Smooth muscle cell of the brain vasculature (primary cell): ENCODE measurements at places on chromosomes 12 and 14.

DNA sequence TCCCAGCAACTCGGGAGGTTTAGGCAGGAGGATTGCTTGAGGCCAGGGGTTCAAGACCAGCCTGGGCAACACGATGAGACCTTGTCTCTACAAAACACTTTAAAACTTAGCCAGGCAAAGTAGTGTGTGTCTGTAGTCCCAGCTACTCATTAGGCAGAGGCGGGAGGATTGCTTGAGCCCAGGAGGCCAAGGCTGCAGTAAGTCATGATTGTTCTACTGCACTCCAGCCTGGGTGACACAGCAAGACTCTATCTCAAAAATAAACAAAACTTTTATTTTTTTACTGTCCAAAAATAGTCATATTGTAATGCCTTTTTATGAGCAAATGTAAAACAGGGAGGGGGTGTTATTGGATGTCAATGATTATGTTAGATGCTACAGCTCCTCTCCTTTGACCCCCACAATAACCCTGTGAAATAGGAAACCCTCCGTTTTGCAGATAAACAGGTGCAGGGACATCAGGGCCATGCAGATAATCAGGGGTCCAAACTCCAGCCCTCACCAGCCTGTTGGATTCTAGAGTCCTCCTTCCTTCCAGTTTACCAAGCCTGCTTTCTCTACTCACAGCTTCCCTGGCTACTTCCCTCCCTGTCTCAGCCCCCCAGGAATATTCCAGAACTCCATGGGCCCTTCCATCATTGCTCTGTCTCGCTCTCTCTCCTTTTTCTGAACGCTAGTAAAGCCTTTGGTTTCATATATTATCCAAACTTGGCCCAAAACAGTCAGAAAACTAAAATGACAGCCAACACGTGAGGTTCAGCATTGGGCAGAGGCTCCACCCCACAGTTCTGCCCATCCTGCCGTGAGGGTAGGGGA lies 5.9 kb upstream of the FBLN5 start:
- no peak for DNase-seq

- no peak for DNase-seq
Measured at GRCh38 chr12:109160873-109161272, 44.5 kb downstream of the ACACB start.

- no peak for DNase-seq
Measured at GRCh38 chr12:93784339-93785086, 107.3 kb downstream of the CRADD start.

DNA sequence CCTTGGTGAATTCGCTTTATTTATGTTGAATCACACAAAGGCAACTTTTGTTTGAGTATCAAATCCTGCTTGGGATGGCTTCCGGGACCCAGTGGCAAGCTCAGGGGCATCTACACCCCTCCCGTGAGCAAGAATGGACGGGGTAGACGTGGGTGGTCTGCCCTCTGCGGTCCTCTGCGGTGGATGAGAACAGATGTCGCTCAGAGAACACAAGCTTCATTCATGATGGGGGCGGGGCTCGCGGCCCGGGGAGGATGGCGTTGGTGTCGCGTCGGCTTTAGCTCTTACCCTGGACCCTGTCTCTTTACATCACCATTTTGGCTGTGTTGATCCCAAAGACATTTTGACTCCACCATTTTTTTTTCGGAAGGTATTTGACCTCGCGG lies 158.5 kb upstream of the RTL1 start:
- DNase-seq = no peak

DNA sequence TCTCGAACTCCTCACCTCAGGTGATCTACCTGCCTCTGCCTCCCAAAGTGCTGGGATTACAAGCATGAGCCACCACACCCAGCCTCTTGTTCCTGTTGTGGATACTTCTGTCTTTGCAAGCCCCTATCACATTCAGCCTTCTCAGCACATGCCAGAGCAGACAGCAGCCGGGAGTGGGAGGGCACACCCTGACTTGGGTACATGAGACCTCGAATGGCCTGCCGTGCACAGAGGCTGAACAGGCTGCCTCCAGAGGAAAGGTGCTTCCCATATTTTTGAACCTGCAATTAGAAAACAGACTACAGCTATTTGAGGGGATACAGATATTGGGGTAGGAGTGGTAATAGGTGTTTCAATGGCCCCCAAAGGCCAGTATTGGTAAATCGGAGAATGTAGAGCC lies 307.3 kb upstream of the DIO3 start:
- DNase-seq = no peak

- DNase-seq = no peak
Measured at GRCh38 chr12:53538209-53538689, 31.0 kb upstream of the NPFF start.
